LHCN-M2 (cell line): ENCODE measurements at places on chromosomes 16 and 17.
A peak's percentile ranks its signal among the peaks of the same experiment; 100 is the strongest.

- no peak for DNase-seq
These were observed 70.1 kb upstream of the MPHOSPH6 start for GRCh38 chr16:82240111-82240510.

- DNase-seq: peak; percentile 30
These were observed 99.8 kb upstream of the CDH5 start for GRCh38 chr16:66266436-66267291.

- DNase-seq: peak; percentile 88
These were observed 4.5 kb downstream of the PMP22 start for GRCh38 chr17:15260376-15261257.

DNA sequence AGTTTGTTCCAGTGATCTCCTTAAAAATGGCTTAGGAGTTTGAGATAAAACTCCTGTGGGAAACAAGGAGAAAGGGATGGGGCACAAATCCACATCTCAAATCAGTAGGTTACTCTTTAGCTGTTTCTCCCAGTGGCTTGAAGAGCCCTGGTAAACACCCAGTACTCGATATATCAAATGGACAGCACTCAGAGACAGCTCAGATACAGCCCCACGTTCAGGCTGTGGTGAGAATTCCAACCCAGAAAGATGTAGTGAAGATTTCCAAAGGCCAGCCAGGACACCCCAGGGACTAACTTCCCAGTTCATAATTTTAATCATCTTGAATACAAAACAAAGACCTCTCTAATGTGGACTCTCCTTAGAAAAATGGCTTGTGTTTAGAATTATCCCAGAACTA, 6.4 kb upstream of the VEZF1 start:
- DNase-seq: no peak

GRCh38 chr17:39791111-39791992, 53.6 kb downstream of the GRB7 start:
- no peak for DNase-seq

GRCh38 chr17:79269620-79270019, 195.0 kb downstream of the ENGASE start:
- DNase-seq: no peak

DNA sequence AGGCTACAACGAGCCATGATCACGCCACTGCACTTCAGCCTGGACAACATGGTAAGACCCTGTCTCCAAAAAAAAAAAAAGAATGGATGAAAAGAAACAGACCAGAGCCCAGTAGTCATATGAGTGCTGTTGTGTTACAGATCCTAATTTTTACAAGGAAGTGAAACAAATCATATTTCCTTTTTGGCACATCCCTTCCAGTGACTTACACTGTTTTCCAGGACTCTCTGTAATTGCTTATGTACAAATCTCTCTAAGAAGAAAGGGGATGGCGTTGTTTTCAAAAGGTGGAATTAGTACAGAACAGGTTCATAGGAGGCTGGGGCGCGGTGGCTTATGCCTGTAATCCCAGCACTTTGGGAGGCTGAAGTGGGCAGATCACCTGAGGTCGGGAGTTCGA, 19.8 kb upstream of the ZNF594 start:
- DNase-seq: no peak

DNA sequence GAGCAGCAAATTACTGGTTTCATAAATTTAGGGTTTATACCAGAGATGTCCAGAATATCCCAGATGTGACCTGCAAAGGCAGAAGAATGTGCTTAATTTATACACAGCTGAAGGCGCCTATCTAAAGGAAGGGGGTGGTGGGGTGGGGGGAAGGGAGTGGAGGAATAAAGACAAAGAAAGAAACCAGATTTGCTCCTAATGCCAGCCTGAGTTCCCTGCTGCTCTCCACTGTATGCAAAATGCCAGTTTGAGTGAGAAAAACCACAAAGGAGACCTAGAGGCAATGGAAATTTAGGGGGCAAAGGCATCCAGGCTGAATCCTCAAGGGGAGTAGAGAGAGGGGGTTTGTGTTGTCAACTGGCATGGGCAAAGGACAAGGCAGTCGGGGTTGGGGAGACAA, 161.5 kb upstream of the TOX3 start:
- no peak for DNase-seq
